ENCODE measurements at places on chromosomes 7 and 10. TPM values are rescaled to one million over a fixed set of nuclear protein-coding genes. Genes with fewer than 3 reads are reported as not detected.
A peak's percentile ranks its signal among the peaks of the same experiment; 100 is the strongest.

DNA sequence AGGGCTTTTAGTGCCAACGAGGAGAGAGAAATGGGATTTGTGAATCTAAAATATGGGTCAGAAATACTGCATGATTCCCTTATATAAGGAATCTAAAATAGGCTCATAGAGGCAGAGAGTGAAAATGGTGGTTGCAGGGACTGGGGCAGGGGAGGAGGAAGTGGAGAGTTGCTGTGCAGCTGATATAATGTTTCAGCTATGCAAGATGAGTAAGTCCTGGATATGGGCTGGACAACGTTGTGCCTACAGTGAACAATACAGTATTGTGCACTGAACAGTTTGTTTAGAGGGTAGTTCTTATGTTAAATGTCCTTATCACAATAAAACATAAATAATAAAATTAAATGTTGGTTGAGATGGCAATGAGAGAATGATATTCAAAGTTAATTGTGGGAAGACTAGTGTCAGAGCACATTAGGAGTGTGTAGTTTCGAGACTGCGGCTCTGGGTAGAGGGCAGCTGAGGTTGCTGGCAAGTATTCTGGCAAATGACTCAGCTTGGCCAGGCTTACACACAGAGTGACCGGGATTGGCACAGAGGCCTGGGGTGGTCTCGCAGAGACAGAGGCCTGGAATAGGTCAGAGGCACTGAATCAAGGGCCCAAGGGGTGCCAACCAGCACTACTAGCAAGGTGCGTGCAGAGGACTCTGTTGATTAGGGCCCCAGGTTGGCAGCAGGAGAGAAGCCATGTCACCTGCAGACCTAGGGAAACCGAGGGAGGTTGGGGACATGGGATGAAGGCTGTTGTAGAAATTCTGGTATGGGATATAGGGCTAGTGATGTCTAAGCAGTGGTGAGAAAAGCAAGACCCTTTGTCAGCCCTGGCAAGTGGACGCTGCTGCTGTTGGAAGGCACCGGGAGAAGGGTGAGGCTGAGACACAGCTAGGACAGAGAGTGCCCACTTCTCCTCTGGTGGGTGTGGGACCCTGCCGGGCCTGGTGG lies 2.8 kb upstream of the DEPP1 start:
- no peaks in the 10 kb centered on the region for H3K27me3 ChIP-seq
- H3K36me3 ChIP-seq = peaks cover 20% of the 10 kb centered on the region
- H3K27ac ChIP-seq = peak overlapping the region; percentile 91
- H3K4me1 ChIP-seq = peaks cover 72% of the 10 kb centered on the region

GRCh38 chr10:66365686-66366085 lies 560.1 kb upstream of the LRRTM3 start:
- no peaks in the 10 kb centered on the region for H3K27me3 ChIP-seq
- H3K4me1 ChIP-seq = no peaks in the 10 kb centered on the region
- no peak overlapping the region for H3K4me3 ChIP-seq
- no peaks in the 10 kb centered on the region for H3K36me3 ChIP-seq
- H3K27ac ChIP-seq = no peak overlapping the region

GRCh38 chr7:94655126-94655847 lies 646 bp downstream of the SGCE start:
- H3K4me1 ChIP-seq = peaks cover 4% of the 10 kb centered on the region
- H3K4me3 ChIP-seq = peak overlapping the region; percentile 85
- DNase-seq = no peak
- no peaks in the 10 kb centered on the region for H3K36me3 ChIP-seq

DNA sequence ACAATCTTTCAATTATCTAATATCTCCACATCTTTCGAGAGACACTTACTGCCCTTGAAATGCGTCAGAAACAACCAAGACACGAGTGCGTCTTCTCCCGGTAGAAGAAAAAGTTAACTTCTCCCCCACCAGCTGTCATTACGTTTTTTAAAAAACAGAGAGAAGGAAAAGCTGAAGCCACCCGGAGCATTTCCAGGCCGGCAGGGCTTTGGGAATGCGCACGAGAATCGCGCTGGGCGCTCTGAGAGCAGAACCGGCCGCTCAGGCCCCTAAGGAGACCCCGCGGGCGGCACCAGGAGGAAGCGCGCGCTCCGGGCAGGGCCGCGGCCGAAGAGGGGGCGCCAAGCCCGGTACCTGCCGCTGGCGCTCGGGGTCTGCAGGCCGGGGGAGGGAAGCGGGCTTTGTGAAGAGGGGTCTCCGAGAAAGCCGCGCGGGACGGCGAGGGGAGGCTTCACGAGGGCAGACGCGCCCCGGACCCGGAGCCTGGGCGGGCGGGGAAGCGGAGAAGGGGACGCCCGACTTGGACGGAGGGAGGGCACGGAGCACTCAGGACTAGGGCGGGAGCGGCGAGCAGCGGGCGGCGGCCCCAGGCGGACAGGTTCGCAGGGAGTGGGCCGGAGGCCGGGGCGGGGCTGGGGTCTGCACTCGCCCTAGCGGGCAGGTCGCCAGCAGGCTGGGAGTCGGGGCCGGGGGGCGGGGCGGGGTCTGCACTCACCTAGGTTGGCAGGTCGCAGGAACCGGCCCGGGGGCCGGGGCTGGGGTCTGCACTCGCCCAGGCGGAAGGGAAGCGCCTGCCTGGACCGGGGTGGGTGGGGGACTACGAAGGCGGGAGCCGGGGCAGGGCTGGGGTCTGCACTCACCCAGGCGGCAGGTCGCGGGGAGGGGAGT lies 932 bp downstream of the ESYT2 start:
- DNase-seq = no peak
- peaks cover 4% of the 10 kb centered on the region for H3K36me3 ChIP-seq
- H3K27me3 ChIP-seq = no peaks in the 10 kb centered on the region
- peak overlapping the region; percentile 74 for H3K4me3 ChIP-seq
- peak overlapping the region; percentile 97 for H3K27ac ChIP-seq
- peaks cover 21% of the 10 kb centered on the region for H3K4me1 ChIP-seq

- peak overlapping the region; percentile 47 for H3K27ac ChIP-seq
- peaks cover 18% of the 10 kb centered on the region for H3K4me1 ChIP-seq
- H3K4me3 ChIP-seq = no peak overlapping the region
- DNase-seq = peak; percentile 97
- no peaks in the 10 kb centered on the region for H3K27me3 ChIP-seq
- no peaks in the 10 kb centered on the region for H3K36me3 ChIP-seq
Measured at GRCh38 chr10:28984431-28984830, 304.4 kb upstream of the LYZL1 start.

HMX3 gene
- total RNA-seq = not detected

- DNase-seq = no peak
- H3K36me3 ChIP-seq = no peaks in the 10 kb centered on the region
- H3K4me3 ChIP-seq = no peak overlapping the region
- H3K4me1 ChIP-seq = peaks cover 4% of the 10 kb centered on the region
- no peak overlapping the region for H3K27ac ChIP-seq
- H3K27me3 ChIP-seq = no peaks in the 10 kb centered on the region
Measured at GRCh38 chr10:88116481-88116880, 253.1 kb downstream of the PTEN start.

LIPF gene
- 7.1 TPM for total RNA-seq

DNA sequence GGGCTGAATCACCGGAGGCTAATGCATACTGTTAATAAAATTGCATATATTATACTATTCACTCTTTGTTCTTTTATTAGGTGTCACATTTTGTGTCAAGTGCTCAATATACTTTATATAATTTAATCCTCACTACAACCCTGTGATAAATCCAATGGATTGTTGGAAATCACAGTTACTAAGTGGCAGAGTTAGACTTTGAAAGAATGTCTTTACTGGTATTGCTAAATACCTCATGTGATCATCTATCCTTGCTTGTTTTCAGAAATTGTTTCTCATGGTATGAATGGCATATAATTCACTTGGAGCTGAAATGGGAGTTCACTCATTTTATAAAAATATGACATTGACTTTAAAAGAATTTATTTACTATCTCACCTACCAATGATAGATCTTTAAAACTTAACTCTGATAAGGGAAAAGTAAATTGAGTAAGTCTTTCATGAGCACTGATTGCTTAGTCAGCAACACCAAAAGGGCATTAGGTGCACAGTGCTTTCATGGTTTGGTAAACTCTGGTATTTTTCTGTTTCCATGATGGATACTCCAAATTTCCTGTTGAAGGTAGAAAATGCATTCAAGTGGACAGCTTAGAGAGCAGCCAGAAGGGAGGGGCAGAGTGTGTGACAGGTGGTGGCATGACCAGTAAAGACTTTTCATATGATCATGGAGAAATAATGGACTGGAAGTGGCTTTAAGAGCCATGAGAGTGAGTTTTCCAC lies 22.6 kb downstream of the ENKUR start:
- no peaks in the 10 kb centered on the region for H3K36me3 ChIP-seq
- H3K4me1 ChIP-seq = no peaks in the 10 kb centered on the region
- no peaks in the 10 kb centered on the region for H3K27me3 ChIP-seq
- no peak overlapping the region for H3K27ac ChIP-seq

GRCh38 chr10:132790470-132790869 lies 4.5 kb upstream of the NKX6-2 start:
- no peak overlapping the region for H3K27ac ChIP-seq
- peaks cover 24% of the 10 kb centered on the region for H3K27me3 ChIP-seq
- H3K36me3 ChIP-seq = no peaks in the 10 kb centered on the region
- peaks cover 6% of the 10 kb centered on the region for H3K4me1 ChIP-seq
- no peak overlapping the region for H3K4me3 ChIP-seq

DNA sequence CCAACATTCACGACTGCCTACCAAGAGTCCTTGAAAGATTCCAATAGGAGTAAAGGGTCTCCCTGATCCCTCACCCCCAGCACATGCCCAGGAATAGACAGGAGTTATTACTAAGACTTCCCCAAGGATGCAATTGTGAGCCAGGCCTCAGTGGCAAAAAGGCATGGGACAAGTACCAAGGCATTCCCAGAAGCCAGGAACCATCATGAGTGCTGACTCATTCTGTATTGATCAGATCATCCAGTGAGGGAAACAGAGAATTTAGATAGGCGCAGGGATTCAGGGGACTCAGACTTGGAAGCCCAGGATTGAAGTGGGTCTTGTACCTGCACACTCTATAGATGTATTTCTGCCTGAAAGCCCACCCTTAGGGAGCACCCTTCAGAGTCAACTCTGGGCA lies 21.2 kb downstream of the MBL2 start:
- no peaks in the 10 kb centered on the region for H3K4me1 ChIP-seq
- no peaks in the 10 kb centered on the region for H3K36me3 ChIP-seq
- no peaks in the 10 kb centered on the region for H3K27me3 ChIP-seq
- H3K4me3 ChIP-seq = no peak overlapping the region

DNA sequence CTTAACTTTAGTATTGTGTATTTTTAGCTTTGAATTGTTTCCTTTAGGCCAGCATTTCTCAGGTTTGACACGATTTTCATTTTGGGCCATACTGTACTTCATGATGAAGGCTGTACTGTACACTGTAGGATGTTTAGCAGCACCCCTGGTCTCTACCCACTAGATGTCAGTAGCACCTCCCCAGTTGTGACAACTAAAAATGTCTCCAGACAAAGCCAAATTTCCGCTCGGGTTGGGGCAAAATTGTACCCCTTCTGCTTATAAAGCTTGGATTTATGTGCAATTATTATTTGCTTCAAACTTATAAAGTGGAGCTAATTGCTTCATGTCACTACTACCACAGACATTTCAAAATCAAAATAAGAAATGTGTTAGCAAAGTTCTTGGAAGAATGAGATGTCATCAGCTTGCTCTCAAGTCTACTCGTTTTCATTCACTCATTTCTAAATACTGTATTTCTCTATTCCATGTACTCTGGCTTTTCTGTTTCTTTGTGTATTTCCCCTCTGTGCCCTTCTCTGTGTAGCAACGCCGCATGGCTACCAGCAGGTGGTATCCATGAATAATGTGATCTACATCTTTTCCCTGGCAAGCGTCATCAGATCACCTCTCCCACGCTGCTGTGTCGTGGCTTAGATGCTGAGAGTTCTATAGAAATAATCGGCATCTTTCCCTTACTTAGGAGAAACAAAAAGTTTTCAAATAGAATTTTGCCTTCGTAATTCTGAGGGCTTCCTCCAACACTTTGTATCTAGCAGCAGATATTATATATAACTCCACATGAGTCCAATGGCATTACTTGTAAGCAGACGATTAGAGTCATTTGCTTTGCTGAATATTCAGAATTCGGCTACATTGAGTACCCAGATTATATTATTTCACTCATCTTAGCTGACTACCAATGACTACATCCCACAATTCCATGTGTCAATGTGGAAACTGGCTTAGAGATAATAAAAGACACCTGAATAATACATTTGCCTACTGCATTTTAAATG lies 47.8 kb upstream of the CALCR start:
- no peak overlapping the region for H3K27ac ChIP-seq
- H3K4me3 ChIP-seq = no peak overlapping the region
- no peaks in the 10 kb centered on the region for H3K36me3 ChIP-seq
- DNase-seq = no peak
- no peaks in the 10 kb centered on the region for H3K27me3 ChIP-seq

TTYH3 gene
- 70.5 TPM for total RNA-seq

DNA sequence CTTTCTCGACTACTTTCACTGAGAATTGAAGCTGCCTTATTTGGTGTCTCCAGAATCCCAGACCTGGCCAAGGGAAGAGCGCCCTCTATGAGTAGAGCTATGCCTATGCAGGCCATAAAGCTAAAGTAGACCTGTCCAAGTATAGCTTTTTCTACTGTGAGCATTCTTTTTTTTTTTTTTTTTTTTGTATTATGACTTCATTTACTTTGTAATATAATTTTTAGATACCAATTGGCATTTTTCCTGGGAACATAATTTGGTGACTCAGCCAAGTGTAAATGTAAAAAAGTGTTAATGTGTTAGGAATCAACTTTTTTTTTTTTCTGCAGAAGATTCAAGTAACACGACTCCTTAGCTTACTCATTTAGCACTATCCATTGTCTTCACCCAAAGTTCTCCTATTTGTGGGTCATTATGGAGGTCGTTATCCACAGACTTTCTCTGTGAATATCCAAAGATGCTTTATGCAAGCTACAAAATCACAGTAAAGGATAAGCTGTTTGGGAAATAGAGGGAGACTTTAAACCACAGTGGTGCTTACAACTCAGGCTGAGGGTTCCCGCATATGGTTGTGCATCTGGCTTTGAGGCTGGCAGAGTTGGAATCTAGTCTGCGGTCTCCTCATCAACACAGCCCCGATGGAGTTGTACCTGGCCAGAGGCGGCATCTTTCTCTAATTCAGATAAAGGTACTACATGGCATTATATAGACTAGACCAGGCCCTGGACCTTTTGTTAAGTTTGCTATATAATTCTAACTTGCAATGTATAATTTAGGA lies 1040.2 kb upstream of the SORCS1 start:
- no peaks in the 10 kb centered on the region for H3K27me3 ChIP-seq
- H3K4me1 ChIP-seq = no peaks in the 10 kb centered on the region
- H3K36me3 ChIP-seq = no peaks in the 10 kb centered on the region
- no peak overlapping the region for H3K4me3 ChIP-seq
- DNase-seq = no peak
- no peak overlapping the region for H3K27ac ChIP-seq
